Dermis blood vessel endothelial cell (primary cell): ENCODE measurements at places on chromosomes 4 and X.

DNA sequence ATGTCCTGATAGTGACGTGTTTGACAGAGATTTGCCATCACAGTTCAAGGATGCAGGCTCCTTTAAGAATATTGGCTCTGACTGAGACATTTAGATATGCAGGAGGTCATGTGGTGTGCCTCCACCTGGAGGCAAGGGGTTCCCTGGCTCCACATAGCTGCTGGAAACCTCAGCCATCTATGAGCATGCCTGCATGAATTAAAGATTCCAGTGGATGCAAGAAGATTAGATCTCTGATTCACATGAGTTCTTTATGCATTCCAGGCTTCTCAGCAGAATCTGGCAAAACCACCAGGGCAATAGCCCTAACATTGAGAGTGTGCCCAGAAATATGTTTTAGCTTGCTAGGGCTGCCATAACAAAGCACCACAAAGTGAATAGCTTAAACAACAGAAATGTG is 298.5 kb upstream of the AADAT start:
- DNase-seq, result no peak

DNA sequence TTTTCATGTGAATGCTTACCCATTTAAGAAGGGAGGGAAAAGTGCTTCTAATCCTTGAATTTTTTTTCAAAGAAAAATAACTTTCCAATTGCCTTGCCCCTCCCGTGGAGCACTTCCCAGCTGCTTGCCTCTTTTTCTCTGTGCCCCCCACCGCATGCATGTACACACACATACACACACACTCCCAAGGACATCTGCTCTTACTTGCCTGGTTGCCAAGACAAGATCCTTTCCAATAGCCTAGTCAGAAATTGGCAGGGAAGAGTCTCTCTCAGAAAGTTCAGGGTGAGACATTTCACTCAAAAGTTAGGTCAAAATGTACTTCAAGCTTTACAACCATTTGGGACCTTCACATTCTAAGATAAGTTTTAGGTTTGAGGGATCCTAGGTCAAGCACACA is 10.9 kb downstream of the HHIP start:
- no peak for DNase-seq

DNA sequence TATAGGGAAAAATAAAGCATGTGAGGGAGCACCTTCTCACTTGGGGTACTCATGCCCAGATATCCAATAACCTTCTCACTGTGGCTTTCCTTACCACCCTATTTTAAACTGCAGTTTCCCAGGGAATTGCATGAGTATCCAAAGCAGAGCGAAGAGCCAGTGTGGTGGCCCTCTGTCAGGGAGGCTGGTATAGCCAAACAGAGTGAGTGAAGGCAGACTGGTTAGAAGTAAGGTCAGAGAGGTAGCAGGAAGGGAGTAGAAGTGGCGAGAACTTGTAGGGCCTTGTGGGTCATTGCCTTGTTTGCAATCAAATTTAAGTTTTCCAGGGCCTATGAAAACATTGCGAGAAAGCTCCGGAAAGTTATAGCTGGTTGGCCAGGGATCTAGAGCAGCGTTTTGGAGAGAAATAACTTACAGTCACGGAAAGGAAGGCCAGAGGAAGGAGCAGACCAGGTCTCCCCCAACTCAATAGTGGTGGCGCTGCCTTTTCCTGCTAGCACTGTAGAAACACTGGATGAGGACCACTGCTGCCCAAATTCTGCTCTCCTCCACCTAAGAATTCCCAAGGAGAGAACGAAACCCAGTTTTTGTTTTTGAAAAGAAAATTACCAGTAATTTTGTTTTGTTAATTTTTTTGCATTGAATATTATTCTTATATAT is 77.2 kb downstream of the PDLIM5 start:
- no peak for DNase-seq

DNA sequence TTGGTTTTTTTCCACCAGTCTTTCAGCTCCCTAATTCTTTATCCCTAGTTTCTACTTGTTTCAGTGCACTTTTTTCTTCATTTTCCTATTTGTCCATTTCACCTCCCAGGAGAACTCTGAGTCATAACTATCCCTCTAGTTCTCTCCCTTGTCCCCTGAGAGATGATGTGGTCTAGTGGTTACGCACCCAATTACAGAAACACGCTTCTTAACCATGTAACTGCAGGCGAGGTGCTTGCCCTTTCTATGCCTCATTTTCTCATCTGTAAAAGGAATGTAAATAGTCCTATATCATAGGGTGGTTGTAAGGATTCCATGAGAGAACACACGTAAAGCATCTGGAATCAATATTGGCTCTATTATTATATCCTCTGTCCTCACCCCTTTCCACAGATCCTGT is 8.8 kb upstream of the GRPR start:
- DNase-seq, result no peak

- no peak for DNase-seq
Measured at GRCh38 chrX:130124577-130124976, 14.3 kb upstream of the ELF4 start.

GRCh38 chr4:110830461-110830860 is 207.6 kb upstream of the PITX2 start:
- no peak for DNase-seq
